ENCODE measurements at places on chromosomes 4 and X.

DNA sequence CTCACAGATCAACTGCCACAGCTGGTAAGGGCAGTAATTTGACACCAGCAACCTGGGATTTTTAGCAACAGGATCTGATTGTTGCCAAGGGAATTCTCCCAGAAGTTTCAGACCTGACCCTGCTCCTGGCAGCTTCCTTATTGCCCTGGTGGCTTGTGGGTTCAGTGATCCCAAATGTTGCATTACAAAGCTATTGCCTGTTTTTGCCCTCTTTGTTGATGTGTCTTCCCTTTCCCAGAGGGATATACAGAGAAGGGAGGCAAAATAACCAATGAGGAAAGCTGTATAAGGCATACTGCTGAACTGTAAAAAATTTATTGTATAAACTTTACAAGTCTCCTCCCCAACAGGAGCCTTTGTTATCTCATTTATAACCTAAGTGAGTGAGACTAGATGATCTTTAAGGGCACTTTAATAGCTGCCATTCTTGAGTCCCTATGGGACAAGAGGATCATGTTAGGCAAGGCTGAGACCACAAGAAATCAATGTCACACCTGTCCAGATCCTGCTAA is 22.2 kb downstream of the VSIG4 start:
- DNase-seq = no peak

DNA sequence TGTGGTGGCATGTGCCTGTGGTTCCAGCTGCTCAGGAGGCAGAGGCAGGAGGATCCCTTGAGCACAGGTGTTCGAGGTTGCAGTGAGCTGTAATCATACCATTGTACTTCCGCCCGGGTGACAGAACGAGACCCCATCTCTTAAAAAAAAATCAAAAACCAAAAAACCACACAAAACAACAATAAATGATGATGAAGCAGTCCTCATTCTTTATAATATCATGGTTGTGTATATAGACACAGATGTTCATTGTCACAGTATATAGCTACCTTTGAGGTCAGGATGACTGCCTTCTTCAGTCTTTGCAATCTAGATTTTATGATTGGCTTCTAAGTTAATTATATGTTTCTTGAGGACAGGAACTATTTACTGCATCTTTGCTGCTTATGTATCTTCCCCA is 37.0 kb downstream of the ZFX start:
- DNase-seq = no peak

DNA sequence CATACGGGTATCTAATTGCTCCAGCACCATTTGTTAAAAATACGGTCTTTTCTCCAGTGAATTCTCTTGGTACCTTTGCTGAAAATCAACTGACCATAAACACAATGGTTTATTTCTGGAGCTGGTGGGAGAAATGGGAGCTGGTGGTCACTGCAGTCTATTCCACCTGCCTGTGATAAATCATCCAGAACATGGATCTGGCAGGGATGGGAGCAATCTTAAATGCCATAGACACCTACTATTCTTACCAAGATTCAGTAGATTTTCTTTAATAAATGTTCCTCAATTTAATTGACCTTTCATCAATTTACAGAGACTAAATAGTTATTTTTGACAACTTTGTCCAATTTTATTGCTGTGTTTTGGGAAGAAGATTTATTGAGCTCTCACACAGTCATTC is 68.1 kb downstream of the SLC9A7 start:
- DNase-seq = no peak

GRCh38 chrX:54182194-54182863 is 725 bp downstream of the FAM120C start:
- DNase-seq = peak; percentile 79

GRCh38 chr4:61773655-61774245 is 573.6 kb downstream of the ADGRL3 start:
- no peak for DNase-seq

- no peak for DNase-seq
These were observed 8.7 kb upstream of the TIMM8A start for GRCh38 chrX:101357166-101357795.

- DNase-seq = no peak
These were observed 120.6 kb upstream of the MBNL3 start for GRCh38 chrX:132609362-132609848.

- no peak for DNase-seq
These were observed 46.0 kb downstream of the SEPSECS start for GRCh38 chr4:25113915-25114904.

GRCh38 chr4:987624-988513 is 1.0 kb downstream of the IDUA start:
- DNase-seq = no peak

DNA sequence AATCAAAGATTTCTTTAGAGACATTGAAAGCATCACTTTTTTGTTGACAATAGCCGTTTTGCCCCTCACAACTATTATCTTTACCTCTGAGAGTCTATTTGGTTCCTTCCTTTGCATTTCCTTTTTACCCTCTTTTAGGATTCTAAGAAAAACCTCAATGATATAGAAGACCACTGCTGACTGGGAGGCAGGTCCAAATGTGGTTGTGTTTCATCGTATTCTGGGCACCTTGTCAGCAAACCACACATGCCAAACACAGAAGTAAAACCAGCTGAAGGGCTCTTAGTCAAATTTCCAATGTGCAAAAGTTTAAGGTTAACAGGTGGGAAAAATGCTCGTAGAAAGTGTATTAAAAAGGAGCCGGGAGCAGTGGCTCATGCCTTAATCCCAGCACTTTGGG is 5.1 kb upstream of the PRMT9 start:
- DNase-seq = peak; percentile 60

DNA sequence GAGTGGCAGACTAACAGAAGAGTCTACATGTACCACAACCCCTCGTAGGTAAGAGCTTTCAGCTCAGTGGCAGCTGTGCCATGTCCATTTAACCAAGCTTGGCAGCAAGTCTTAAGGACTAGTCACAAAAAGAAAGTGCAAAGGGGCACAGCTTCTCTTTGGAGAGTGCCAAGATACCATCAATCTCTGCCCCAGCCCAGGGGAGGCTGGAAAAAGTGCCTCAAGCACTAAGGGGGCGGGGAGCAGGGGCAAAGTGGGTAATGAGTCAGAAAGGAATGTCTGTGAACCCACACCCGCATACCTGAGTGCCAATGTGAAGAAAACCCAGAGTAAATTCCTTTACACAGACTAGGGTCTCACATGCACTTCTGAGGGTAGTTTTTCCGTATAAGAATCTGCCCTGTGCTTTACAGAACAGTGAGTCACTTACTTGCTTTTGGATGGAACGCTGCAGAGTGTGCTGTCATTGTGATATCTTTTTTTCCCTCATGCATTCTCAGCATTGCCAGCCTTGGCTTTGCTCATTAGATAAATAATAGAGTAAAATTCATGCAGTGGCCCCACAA is 219.8 kb downstream of the ZNF674 start:
- no peak for DNase-seq

DNA sequence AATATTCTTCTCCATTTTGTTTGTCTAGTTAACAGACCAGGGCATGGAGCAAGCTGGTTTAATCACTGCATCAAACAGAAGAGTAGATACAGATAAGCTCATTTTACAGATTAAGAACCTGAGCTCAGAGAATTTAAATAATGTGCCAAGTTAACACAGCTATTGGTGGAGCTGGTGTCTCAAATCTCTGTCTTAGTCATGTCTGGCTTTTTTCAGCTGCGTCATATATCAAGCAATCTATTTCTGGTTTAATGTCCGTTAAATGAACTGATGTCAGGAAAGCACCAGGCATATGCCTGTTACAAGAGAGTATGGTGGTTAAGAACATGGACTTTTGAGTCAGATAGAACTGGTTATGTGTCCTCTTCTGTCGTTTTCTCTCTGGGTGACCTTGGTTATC is 79.8 kb upstream of the ADGRA3 start:
- DNase-seq = no peak

DNA sequence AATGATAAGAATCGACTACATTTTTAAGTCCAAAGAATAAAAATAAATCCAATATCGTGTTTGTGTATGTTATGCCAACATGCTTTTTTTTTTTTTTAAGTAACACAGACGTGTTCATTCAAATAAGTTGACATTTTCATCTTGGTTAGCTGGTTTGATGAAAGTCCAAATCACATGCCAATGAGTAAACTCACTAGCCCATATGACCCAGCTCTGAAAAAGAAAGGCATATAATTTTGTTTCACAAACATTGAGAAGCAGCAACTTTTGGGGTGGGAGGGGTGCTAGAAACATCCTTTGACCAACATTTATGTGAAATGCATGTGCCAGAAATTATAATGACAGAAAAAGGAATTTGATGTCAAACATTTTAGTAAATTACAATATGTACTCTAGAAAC is 61.6 kb upstream of the SPP1 start:
- DNase-seq = no peak

- no peak for DNase-seq
These were observed 30.2 kb upstream of the SYTL5 start for GRCh38 chrX:37976153-37976552.

DNA sequence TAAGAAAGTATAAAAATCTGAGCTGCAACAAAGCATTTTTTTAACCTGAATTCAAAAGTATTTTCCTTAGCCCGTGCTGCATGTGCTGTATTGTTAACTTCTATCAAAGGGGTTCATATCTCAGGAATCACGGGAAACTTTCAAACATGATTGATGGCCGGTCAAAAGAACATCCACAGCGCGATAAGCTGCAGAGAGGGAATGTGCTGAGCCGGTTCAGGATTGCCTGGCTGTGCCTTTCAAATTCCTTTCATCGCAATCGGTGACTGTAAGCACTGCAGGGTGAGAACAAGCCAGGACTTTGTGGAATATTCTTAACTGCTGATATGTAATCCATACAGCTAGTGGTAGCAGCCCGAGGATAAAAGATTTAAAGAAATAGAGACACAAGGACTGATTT is 210.9 kb upstream of the NOCT start:
- no peak for DNase-seq

GRCh38 chr4:153758136-153758535 is 1.7 kb downstream of the RNF175 start:
- DNase-seq = no peak

GRCh38 chrX:134706138-134706537 is 47.9 kb upstream of the PLAC1 start:
- DNase-seq = no peak

DNA sequence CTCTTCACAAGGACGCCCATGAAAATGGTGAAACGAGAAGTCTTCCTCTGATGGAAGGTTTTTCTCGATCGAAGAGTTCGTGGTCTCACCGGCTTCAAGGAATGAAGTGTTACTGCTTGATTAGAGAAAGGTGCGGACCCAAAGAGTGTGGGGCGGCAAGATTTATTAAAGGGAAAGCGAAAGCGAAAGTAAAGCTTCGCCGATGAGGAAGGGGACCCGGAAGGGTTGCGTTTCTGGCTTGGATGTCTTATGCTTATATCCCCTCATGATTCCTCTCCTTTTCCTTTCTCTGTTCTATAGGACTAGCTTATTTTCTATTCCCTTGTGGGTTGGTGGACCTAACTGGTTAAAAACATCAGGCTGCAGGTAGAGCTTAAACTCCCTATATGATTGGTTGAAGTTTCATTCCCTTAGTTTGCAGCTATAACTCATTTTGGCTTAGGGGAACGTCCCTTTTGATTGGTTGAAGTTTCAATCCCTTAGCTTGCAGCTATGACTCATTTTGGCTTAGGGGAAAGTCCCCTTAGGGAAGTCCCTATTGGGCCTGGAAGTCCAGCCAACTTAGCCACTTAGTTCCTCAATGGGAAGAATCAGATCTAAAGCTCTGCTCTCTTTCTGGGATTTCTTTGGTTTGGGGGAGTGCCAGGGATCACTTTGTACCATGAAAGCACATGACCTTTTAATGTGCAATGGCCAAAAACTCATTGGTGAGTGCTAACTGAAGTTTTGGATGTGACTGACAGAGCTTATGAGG is 1025.0 kb upstream of the PCDH10 start:
- DNase-seq = no peak

DNA sequence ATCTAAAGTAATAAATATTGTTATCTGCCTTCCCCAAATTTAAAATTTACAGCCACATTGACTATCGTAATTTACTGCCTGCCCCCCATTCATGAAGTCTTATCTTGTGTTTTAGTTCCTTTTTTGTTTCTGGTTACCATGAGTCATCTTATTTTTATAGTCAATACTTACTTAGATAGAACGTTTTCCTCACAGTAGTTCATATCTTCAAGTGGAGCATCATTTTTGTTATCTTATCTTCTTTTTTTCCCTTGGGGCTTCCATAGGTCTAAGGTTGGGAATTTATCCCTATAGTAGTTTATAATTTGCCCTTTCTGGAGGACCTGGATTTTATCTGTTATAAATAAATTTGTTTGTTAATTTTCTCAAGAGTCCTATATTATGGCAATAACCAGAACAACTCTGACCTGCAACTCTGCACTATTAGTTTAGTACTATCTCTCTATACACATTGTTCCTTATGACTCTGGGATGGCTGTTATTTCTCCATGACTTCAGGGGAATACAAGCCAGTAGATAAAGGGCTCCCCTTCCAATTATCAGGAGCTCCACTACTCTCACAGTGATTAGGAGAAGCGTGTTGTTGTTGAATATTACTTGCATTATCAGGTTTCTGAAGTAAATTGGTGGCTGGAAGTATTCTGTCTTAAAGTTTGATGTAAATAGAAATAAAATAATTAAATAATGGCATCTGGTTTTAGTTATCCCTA is 330.6 kb downstream of the GALNTL6 start:
- DNase-seq = no peak

DNA sequence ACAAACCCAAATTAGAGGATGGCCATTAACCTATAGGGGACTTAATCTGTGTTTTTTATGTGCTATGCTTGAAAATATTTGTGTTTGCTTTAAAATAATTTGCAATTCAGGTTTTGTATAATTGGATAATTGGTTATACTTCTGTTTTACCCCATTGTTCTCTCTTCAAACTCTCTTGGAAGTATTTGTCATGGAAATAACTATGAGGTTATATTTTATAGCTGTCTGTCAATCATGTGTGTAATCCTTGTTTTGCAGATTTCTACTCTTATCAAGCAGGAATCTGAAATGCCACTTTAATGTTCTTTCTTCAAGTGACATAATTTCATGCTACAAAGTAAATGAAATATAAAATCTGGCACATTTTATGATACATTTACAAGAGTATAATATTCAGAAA is 15.4 kb upstream of the NDUFC1 start:
- DNase-seq = no peak

- no peak for DNase-seq
These were observed 26.4 kb upstream of the CLCN4 start for GRCh38 chrX:10130354-10130753.

DNA sequence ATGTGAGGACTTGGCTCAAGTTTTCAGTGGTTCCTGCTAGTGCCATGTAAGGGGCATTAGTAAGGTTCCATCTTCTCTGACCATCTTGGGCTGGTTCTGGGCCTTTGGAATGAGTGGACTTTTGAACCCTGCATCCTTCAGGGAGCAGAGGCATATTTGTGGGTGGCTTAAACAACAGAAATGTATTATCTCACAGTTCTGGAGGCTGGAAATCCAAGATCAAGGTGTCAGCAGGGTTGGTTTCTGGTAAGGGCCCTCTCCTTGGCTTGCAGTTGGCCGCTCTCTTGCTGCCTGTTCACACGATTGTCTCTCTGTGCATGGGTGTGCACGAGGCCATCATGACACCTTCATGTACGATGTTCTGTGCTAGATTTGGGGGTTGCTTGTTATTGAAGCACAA is 21.3 kb downstream of the CCKAR start:
- no peak for DNase-seq
